ENCODE measurements at places on chromosomes 6 and 20.

GRCh38 chr6:87251225-87251624, 71.2 kb upstream of the SMIM8 start:
- DNase-seq: no peak

GRCh38 chr6:75204217-75204958, 1.5 kb downstream of the COL12A1 start:
- no peak for DNase-seq

GRCh38 chr6:3876101-3876500, 26.9 kb downstream of the FAM50B start:
- DNase-seq: no peak

GRCh38 chr6:136644597-136644952, 94.4 kb upstream of the MAP7 start:
- DNase-seq: no peak

DNA sequence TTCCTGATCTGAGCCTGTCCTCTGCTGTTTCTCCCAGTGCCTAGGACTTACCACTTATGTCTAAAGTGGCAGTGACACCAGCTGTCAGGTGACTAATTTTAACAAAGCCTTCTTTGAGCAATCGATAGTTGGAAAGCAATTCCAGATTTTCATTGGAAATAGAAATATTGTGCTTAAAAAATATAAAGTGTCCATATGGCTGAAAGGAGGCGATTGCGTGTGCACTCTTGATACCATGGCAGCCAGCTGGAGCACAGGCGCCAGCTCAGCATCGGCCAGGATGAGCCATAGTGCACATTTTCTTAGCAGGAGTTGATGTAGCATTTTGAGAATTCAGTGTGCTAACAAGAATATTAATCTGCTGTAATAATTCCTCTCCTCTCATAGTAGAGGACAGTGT, 70.0 kb downstream of the LRRC1 start:
- DNase-seq: no peak

- no peak for DNase-seq
Measured at GRCh38 chr20:475463-476357, 13.4 kb upstream of the TBC1D20 start.

DNA sequence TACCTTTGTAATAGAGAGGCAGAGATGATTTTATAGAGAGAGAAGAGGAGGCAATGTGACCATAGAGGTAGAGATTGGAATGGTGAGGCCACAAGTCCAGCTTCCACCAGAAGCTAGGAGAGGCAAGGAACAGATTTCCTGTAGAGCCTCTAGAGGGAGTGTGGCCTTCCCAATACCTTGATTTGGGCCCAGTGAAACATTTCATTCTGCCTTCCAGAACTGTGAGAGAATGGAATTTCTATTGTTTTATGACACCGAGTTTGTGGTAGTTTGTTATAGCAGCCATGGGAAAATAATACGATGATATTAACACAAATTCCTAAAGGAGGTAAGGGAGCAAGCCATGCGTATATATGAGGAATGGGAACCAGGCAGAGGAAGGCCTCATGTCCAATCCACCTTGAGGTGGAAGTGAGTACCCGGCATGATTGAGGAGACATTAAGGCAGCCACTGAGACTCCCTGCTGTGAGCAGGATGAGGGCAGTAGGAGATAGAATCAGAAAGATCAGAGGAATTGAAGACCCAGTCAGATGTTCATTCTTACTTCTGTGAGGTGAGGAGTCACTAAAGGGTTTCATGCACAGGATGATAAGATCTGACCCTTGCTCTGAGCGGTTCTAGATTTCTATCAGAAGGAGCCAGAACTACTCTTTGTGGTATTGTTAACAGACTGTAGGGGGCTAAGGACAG, 636.3 kb upstream of the IMPG1 start:
- DNase-seq: no peak

DNA sequence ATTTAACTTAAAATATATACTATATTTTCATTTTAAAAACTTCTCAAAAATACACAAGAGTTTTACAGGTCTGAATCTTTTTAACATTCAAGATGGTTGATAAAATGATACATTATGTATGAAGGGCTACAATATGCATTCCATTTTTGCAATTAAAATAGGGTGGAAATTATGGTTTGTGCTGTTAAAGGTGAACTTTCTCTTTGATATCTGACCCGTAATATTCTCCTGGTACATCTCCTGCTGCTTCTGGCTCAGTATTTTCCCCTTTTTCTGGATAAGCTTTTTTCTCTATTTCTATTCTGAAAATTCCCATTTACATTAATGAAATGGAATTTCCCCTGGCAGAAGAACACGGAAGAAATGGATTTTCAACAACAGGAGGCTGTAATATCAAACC, 27.4 kb upstream of the LCA5 start:
- DNase-seq: no peak

GRCh38 chr20:37882961-37883712, 19.8 kb upstream of the VSTM2L start:
- DNase-seq: no peak

- no peak for DNase-seq
Measured at GRCh38 chr6:122722746-122723145, 56.8 kb upstream of the FABP7 start.

DNA sequence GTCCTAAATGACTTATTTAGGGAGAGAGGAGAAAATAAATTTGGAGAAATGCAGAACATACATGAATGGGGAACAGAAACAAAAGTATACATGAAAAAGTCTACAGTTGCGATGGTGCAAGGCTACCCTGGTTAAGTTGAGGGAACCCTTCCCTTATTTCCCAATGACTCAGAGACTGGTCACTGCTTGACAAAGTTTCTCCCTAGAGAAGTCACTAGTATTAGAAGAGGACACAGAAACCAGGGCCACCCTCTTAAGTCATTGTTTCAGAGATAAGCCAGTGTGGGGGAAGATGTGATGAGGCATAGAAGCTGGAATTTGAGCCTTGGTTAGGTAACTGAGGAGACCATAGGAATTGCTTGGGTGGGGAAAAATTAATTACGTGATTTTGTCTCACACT, 24.4 kb upstream of the EDN1 start:
- no peak for DNase-seq

- no peak for DNase-seq
Measured at GRCh38 chr6:43833223-43833995, 63.4 kb downstream of the VEGFA start.

- DNase-seq: no peak
Measured at GRCh38 chr6:20280288-20280621, 68.0 kb upstream of the MBOAT1 start.

- DNase-seq: no peak
Measured at GRCh38 chr6:43744931-43745727, 24.9 kb upstream of the VEGFA start.

DNA sequence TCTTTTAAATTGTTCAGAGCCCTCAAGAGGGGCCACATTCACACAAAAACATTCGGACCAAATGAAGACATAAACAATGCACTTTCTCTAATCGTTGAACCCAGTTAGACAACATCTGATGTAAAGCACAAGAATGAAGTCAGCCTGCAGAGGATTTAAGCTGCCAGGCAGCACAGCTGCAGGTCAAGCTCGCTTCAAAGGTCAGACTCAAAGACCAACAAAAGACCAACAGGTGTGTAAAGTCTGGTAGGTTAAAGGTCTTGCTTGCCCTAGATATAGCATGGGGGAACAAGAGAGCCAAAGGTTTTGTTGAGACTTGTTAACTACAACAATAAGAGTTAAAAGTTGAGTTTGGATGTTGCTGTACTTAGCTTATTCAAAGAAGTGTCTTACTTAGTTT, 26.7 kb upstream of the MYLIP start:
- no peak for DNase-seq

GRCh38 chr6:110430236-110430635, 14.9 kb upstream of the DDO start:
- DNase-seq: no peak

DNA sequence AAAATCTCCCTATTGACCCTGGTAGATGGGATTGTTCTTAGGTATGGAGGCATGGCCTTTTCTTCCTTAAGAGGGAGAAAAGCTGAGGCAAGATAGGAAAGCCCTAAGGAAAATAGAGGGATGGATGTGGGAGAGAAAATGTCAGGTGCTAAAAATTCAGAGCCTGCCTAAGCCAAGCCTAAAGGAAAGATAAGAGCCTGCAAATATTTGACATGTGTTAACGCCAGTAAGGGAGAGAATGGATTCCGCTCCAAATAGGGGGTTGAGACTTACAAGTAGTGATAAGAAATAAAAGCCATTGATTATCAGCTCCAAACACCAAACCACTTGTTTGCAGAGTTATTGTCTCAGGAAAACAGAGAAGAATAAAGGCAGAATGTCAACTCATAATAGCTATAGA, 533.6 kb downstream of the PTPRT start:
- no peak for DNase-seq

- no peak for DNase-seq
Measured at GRCh38 chr6:125275779-125276178, 26.0 kb downstream of the HDDC2 start.

DNA sequence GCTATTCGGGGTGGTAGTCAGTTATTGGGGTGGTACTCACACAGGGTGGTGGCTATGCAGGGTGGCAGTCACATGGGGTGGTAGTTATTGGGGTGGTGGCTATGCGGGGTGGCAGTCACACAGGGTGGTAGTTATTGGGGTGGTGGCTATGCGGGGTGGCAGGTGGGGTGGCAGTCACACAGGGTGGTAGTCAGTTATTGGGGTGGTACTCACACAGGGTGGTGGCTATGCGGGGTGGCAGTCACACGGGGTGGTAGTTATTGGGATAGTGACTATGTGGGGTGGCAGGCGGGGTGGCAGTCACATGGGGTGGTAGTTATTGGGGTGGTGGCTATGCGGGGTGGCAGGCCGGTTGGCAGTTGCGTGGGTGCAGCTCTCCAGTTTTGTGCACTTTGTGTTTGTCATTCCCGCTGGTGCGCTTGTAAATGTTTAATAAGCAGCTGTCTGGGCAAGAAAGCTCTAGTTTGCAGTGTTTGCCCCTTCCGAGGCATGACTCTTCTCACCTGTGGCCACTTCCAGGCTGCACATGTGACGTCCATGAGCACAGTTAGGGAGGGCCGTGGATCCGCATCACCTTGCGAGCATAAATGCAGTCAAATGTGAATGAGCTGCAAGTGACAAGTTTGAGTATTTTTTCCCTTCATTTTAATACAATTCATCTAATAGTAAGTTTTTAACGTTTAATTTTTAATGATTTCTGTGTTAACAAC, 219.0 kb upstream of the CST7 start:
- DNase-seq: no peak

DNA sequence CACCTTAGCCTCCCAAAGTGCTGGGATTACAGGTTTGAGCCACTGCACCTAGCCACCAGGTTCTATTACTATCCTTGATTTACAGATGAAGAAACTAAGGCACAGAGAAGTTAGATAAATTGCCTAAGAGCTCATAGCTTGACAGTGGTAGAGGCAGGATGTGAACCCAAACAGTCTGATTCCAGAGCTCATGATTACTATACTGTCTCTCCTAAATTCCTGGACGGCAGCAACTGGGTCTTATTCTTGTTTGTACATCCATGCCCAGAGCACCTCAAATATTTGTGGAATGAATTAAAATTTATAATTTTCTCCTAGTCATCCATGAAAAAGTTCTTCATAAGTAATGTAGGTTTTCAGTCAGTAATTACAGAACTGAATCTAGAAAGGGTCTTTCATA, 15.1 kb downstream of the PDSS2 start:
- no peak for DNase-seq

DNA sequence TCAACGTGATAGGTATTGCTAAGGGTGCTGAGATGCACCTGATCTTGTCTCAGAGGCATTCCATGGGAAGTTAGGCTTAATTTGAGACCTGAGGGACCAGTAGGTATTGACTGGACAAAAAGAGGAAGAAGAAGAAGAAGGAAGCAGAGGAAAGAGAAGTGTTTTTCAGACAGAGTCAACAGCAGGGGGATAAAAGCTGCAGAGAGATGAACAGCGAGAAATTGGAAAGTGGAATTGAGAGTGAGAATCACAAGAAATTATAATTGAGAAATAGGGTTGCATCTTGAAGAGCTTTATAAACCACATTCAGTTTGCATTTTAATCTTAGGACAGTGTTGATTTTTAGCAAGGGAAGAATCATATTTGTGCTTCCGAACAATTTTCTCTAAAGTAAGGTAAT, 254.0 kb downstream of the CD83 start:
- DNase-seq: no peak

DNA sequence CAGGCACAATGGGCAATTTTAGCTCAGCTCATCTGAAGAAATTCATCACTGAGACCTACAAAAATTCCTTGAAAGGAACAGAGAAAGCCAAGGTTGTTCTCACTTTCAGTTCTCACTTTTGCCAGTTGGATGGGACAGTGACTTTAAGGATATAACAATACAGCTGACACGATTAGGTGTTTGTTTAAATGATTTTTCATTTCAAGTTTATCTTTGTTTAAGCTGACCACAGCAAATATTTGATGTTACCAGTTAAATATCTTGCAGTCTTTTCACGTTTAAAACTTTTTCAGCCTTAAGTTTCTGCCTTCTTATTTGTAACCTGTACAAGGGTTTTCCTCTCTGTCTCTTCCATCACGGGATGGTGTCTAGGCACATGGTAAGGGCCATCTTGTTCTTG, 93.6 kb downstream of the PLCB1 start:
- DNase-seq: no peak

DNA sequence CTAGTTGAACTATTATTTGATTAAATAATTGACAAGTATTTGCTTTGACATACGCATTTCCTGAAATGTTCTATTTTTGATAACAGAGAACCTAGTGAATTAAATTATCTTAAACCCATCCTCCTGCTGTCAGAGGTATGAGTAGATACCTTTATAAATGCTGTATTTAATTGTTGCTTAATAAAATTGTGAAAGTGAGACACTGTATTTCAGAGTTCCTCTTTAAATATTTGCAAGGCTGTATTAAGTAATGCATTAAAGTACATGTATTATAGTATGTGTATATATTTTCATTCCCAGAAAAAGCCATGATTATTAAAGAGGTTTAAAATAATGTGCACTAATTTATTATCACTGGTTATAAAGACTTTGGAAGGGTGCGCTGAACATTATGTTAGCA, 483.8 kb downstream of the TFAP2B start:
- no peak for DNase-seq

DNA sequence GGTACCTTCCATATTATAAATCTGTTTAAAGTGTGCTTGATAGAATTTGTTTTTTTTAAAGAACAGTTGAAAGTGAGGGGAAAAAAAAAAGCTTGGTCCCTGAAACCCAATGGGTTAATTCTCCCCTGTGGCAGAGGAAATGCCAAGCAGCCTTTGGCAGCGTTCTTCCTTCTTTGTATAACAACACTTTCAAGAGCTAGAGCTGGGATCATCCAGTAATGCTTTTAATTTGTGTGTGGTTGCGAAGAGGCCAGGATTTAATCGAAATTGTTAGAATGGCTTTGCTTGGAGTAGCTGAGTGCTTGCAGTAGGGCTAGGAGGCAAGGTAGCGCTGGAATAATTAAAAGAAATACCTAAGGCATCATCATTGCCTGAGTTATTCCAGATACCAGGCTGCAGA, 692.0 kb downstream of the DHX35 start:
- DNase-seq: no peak

GRCh38 chr6:41503827-41504465, 42.2 kb upstream of the FOXP4 start:
- DNase-seq: no peak

- no peak for DNase-seq
Measured at GRCh38 chr6:31556307-31556706, 8.9 kb downstream of the NFKBIL1 start.

- DNase-seq: no peak
Measured at GRCh38 chr6:22829070-22829469, 259.7 kb downstream of the HDGFL1 start.

- DNase-seq: no peak
Measured at GRCh38 chr6:2875359-2876191, 27.5 kb downstream of the SERPINB9 start.

- no peak for DNase-seq
Measured at GRCh38 chr6:11911538-11911937, 100.6 kb upstream of the HIVEP1 start.

Data from activated CD8-positive, alpha-beta memory T cell treated with anti-CD3 and anti-CD28 coated beads for 1 hour (primary cell).